ENCODE measurements at places on chromosomes 13 and 19.

- no peak for DNase-seq
Observed at GRCh38 chr19:47280183-47280797, 5.6 kb downstream of the INAFM1 start.

- DNase-seq, result peak; percentile 33
Observed at GRCh38 chr19:14770944-14771839, 7.2 kb downstream of the ADGRE2 start.

DNA sequence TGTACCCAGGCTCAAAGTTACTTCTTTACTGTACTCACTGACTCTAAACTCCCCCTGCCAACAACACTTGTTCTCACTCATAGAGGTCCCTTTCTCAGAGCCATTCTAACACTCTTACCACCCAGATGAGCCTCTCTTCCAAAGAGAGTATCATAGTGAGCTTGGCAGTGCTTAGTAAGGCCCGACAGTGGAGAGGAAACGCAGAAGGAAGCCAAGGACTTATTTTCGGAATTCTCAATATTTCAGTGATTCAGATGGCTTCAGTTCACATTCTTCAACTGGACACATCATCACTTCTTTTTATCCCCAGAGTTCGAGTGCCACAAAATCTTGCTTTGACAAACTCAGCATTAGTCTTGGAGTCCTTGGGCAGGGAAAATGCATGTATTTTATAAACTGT lies 285.9 kb downstream of the DNAJC15 start:
- DNase-seq, result no peak

GRCh38 chr13:46097015-46097414 lies 7.8 kb downstream of the CPB2 start:
- no peak for DNase-seq

DNA sequence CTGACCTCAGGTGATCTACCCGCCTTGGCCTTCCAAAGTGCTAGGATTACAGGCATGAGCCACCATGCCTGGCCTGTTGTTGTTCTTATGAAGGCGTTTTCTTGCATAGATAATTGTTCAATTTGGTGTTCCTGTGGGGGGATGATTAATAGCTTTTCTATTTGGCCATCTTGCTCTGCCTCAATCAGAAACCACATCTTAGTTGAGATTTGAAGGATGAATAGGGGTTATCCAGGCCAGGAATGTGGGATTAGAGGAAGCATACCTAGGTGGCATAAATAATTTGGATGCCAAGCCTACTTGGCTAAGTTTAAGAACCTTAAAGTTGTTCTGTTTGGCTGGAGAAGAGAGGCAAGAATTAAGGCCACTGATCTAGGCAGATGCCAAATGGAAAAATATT lies 44.4 kb downstream of the CCNA1 start:
- DNase-seq, result no peak

GRCh38 chr13:22017226-22017625 lies 346.4 kb downstream of the FGF9 start:
- DNase-seq, result no peak

- no peak for DNase-seq
Observed at GRCh38 chr19:53908935-53909415, at the start of gene CACNG7. TSS of gene CACNG7 (plus strand) at chr19:53909278. CDS start at chr19:53912832, 3,554 bp downstream.

DNA sequence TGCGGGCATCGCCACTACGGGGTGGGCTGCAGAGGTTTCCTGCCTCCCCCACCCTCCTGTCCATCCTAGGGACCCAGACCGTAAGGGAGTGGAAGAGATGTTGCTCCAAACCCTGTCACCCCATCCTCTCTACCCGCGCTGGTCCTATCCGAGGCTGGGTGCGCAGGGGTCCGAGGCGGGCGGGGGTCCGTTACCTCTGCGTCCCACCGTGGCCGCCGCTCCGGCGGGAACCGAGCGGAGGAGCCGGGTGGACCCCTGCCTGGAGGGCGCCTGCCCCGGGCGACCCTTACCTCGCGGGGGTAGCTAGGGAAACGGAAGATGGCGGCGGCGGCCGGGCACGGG lies at the start of gene DGKH:
TSS of gene DGKH (plus strand) at position 307 of the 342 bp plus-strand sequence. CDS start 126 bp downstream, outside the sequence.
- no peak for DNase-seq

DNA sequence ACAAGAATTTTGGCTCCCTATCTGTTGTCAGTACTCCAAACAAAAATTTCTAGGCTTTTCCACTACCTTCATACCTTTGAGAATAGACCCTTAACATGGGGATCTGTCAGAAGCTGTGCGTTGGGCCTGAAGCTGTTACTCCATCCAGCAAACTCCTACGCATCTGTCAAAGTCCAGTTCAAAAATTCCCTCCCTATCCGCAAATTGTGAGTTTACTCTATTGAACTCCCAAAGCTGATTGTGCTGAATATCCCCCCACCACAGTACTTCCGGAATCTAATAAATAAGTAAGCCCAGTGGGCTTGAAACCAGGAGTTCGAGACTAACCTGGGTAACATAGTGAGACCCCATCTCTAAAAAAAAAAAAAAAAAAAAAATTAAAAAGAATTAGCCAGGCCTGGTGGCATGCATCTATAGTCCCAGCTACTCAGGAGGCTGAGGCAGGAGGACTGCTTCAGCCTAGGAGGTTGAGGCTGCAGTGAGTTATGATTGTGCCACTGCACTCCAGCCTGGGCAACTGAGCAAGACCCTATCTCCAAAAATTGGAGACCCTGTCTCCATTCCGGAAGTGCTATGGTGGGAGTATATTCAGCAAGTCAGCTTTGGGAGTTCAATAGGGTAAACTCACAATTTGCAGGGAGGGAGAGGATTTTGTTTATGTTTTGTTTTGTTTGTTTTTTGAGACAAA lies 930 bp upstream of the FBN3 start:
- no peak for DNase-seq

Data from cardiac septum (tissue), 1 donor.